ENCODE measurements at places on chromosomes 12 and 14.

- no peaks in the 10 kb centered on the region for H3K4me1 ChIP-seq
- no peaks in the 10 kb centered on the region for H3K36me3 ChIP-seq
- H3K27ac ChIP-seq = no peak overlapping the region
- no peak for DNase-seq
Observed at GRCh38 chr14:58772116-58772515, 134.4 kb downstream of the DACT1 start.

- no peaks in the 10 kb centered on the region for H3K4me1 ChIP-seq
- no peaks in the 10 kb centered on the region for H3K36me3 ChIP-seq
- DNase-seq = no peak
- H3K27ac ChIP-seq = no peak overlapping the region
- no peak overlapping the region for H3K4me3 ChIP-seq
- H3K27me3 ChIP-seq = no peaks in the 10 kb centered on the region
Observed at GRCh38 chr12:43858991-43859390, 23.1 kb downstream of the TMEM117 start.

- H3K4me1 ChIP-seq = no peaks in the 10 kb centered on the region
- no peaks in the 10 kb centered on the region for H3K27me3 ChIP-seq
- no peak overlapping the region for H3K4me3 ChIP-seq
- H3K27ac ChIP-seq = no peak overlapping the region
- DNase-seq = no peak
Observed at GRCh38 chr12:21580748-21581516, 23.7 kb downstream of the GYS2 start.

DNA sequence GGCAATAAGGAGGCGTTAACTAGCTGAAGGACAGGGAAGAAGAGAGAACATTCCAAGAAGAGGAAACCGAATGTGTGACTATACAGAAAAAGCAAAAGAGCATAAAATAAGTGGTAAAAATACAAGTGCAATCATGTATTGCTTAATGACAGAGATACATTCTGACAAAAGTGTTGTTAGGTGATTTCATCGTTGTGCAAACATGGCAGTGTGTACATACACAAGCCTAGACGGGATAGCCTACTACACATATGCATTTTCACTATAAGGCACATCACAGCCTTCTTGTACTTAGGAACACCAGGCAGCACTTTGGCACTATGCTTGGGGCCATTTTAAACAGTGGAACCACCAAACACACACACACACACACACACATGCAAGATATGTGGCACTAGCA is 299.3 kb downstream of the BCAT1 start:
- H3K27me3 ChIP-seq = no peaks in the 10 kb centered on the region
- no peak for DNase-seq
- no peaks in the 10 kb centered on the region for H3K4me1 ChIP-seq
- no peak overlapping the region for H3K27ac ChIP-seq

DNA sequence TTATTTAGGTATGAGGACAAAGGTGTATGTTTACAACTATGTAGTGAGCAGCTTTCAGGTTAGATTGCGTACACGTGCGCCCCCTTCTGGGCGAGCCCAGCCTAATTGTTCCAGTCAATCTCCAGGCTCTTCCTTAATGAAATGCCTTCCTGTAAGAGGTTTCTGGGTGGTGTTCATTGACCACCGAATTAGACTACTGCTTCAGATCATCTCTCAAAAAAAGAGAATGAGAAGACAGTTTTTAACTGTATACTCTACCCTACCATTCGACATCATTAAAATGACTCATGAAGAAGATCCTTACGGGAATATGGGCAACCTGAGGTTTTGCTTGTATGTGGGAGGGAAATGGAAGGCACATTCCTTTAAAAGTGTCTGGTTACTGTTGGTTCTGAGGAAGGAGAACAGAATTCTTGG is 2.1 kb downstream of the LUM start:
- peak overlapping the region; percentile 32 for H3K4me3 ChIP-seq
- no peaks in the 10 kb centered on the region for H3K27me3 ChIP-seq
- H3K4me1 ChIP-seq = peaks cover 2% of the 10 kb centered on the region
- peak; percentile 66 for DNase-seq
- no peak overlapping the region for H3K27ac ChIP-seq

DNA sequence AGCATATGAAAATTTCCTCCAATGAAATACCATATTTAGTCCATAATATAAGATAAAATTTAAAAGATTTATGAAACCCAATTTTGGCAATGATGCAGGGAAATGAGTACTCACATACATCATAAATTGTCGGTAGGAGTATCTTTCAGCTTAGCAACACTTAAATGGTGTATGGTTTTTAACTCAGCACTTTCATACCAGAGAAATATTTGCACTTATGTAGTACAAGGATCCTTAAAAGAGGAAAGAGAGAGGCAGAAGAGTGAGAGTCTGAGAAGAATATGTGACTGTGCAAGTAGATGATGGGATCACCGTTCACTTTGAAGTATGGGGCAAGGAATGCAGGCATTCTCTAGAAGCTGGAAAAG is 379.3 kb upstream of the DCN start:
- DNase-seq = no peak
- no peak overlapping the region for H3K27ac ChIP-seq
- no peak overlapping the region for H3K4me3 ChIP-seq
- no peaks in the 10 kb centered on the region for H3K27me3 ChIP-seq
- H3K36me3 ChIP-seq = no peaks in the 10 kb centered on the region
- H3K4me1 ChIP-seq = no peaks in the 10 kb centered on the region
